ENCODE measurements at places on chromosomes 4 and X.

DNA sequence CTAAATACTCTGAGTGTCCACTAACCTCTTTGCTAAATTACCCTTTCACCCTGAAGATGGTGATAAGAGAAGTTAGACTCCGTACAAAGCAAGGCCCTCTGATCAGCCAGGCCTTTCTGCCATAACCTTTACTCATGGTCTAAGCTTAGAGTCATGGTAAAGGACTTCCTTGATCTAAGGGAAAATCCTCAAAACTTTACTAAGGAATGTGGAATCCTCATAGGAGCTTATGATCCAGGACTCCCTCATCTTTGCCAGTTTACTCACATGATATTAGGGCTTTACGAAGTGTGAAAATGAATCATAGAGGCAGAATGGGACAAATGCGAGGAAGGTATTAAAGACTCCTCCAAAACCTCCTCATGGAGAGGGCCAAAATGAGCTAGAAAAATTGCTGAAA lies 7.9 kb upstream of the FAM13A start:
- DNase-seq: no peak

DNA sequence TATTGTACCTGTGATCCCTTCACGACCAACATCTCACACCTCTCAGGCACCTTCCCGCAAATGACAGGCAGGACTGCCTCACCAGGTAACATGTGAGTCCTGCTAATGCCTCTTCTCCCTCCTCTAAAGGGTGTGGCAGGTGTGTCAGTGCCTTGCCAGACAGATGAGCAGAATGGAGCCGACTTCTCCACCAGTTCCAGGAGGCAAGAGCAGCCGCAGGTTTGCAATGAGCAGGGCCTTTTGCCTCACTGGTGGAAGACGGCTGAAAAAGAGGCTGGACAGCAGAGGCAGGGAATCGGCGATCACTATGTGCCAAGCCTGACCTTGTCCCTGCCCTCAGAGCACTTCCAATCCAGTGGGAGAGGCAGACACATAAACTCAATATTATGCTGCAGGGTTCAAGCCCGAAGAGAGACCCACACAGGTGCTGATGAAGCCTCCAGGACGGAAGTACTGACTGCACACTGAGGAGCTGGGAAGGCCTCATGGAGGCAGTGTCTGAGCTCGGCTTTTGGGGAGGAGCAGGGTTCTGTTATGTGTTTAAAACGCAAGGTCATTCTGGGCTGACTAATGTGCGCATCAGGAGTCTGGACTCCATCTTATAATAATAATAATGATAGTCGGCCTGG lies 57.9 kb downstream of the C4orf50 start:
- no peak for DNase-seq

- DNase-seq: no peak
Measured at GRCh38 chr4:113154281-113154680, 104.8 kb downstream of the ANK2 start.

DNA sequence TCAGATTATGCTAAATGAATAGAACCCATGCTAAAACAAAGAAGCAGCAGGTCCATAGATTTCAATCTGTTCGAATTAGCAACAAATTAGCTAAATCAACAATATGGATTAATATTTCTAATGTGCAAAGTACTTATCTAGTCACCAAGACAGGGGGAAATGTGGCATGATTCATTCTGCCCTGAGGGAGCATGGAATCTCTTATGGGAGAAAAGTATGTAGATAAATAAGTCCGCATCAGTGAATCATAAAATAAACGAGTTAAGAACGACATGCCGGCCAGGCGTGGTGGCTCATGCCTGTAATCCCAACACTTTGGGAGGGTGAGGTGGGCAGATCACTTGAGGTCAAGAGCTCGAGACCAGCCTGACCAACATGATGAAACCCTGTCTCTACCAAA lies 102.1 kb downstream of the ANOS1 start:
- DNase-seq: no peak

GRCh38 chrX:118507766-118508165 lies 12.2 kb downstream of the DOCK11 start:
- no peak for DNase-seq

- DNase-seq: no peak
Measured at GRCh38 chrX:133594156-133594555, 178.9 kb upstream of the GPC4 start.

GRCh38 chrX:118164138-118164537 lies 47.5 kb upstream of the KLHL13 start:
- no peak for DNase-seq

DNA sequence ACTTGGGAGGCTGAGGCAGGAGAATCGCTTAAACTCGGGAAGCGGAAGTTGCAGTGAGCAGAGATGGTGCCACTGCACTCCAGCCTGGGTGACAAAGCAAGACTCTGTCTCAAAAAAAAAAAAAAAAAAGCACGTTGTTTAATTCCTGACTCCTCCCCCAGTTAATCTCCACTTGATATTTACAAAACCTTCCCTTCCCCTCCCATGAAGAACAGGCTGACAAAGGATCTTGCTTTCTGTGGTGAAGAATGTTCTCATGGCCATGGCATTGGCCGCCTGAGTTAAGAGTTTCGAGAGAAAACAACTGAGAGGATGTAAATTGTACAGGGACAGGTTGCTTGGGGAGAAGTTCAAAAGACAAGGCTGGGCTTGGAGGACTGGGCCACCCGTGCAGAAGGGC lies 168.2 kb upstream of the BCOR start:
- no peak for DNase-seq

- peak; percentile 48 for DNase-seq
Measured at GRCh38 chrX:111098874-111099273, 2.9 kb downstream of the PAK3 start.

- no peak for DNase-seq
Measured at GRCh38 chrX:107880054-107880610, 54.5 kb downstream of the MID2 start.

GRCh38 chr4:8694226-8694625 lies 101.7 kb downstream of the CPZ start:
- DNase-seq: no peak

GRCh38 chr4:13777341-13777740 lies 149.8 kb upstream of the BOD1L1 start:
- no peak for DNase-seq

- no peak for DNase-seq
Measured at GRCh38 chr4:93747220-93747619, 81.3 kb upstream of the ATOH1 start.

DNA sequence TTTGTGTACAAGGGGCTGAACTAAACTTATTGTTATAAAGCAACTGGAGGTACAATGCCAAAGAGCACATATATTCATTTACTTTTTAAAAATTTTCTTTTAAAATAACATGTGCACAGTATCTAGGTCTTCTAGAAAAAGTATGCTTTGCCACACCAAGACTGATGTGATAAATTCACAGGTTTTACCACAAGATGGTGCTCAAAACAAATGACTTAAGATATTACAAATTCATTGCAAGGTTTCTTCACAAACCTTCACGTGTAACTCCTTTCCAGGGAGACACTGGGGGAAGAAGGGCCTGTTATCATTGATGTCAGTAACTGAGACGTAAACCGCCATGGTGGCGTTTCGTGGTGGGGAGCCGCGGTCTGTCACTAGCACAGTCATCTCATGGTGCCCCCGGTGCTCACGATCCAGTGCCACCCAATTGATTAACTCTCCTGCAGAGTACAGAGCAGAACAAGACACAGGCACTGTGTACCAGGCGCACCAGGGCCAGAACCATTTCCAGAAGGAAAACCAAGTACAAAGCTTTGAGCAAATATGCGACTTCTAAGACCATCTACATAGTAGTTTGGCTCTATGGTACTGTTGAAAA lies 162.2 kb downstream of the DCHS2 start:
- no peak for DNase-seq

DNA sequence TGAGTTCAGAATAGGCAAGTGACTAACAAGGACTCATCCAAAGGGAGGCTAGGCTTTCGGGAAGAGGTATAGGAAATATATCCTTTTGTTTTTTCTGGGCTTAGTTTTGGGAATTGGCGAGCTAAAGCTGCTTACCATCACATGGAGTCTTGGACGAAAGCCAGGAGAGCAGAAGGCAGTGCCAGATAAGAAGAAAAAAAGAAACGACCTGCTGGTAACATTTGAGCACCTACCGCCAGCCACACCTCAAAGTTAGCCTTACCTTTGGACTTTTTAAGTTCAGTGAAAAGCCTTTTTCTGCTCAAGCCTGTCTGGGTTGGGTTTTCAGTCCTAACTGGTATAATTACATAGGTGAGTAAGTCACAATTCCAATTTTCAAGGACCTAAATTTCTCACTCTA lies 85.1 kb upstream of the LCORL start:
- no peak for DNase-seq

GRCh38 chr4:168199260-168199957 lies 107.1 kb downstream of the ANXA10 start:
- no peak for DNase-seq

- DNase-seq: no peak
Measured at GRCh38 chrX:133677123-133678063, 262.1 kb upstream of the GPC4 start.

- no peak for DNase-seq
Measured at GRCh38 chr4:3218824-3219760, 29.9 kb upstream of the MSANTD1 start.

DNA sequence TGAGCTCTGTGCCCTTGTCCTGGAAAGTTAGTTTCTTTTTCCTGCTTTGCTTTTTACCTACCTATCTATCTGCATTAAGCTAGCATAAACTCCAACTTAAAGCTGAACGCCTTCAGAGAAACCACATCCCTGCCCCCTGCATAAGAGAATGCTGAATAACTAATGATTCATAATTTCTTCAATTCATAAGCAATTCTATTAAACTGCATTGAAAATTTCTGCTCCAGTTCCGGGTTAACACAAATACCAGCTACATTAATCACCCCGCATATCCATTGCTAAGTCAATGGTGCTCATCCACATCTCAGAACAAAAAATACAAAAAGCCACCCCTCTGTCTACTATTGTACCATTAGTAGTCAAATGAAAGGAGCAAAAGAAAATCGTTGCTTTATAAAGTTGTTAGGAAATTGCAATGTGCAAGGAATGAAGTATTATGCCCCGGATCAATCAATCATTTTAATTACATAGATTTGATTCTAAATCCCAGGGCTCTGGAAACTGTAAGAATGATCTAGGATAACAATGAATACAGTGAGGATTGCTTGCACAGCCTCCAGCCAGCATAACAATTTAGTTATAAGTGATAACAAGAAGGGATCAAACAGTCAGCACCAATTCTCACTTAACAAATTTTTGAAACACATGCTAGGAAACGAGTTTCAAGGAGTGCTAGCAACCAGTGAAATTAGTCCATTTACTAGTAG lies 106.8 kb downstream of the ELOVL6 start:
- DNase-seq: no peak

DNA sequence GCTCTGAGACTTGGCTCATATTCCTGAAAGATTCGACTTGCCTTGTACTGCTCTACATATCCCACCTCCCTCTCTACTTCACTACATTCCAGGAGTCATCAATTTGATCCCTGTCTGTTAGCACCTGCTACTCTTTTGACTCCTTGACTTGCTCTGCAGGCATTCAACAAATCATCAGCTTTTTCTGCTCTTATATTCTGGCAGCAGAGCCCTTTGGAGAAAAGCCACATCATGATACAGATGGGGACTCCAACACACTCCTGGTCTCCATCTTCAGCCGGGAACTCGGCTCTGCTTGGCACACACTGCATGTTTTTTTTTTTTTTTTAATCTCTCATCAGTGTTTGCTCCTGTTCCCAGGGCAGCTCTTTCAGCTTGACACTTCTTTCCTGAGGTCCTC lies 293.2 kb upstream of the LCORL start:
- no peak for DNase-seq

DNA sequence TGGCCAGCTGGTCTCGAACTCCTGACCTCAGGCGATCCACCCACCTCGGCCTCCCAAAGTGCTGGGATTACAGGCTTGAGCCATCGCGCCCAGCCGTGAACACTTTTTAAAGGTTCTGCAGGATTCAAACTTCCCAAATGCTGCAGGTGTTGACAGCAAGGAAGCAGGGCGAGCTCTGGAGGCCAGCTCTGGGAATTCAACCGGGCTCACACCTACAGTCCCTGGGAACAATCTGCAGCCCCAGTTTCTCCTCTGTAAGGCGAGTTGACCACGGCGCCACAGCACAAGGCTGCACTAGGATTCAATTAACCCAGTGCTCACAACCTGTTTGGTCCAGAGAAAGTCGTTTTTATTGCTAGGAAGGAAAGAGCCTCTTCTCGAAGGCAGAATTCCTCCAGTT lies 1.6 kb downstream of the MTNR1A start:
- DNase-seq: no peak

DNA sequence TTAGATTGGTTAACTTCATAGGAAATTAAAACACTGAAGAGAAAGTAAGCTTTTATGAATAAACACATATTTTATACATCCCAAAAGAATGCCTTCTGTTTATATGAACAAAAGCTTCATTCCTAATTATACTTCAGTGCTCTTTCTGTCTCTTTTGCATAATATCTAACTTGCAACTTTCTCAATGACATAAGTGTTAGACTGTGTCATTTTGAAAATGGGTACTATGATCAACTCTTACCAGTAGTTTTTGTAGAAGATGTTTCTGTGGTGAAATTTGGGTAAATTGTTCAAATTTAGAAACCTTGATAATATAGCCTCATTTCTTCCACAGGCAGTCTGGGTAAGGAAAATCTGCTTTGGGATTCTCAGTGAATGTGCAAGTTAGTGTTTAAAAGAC lies 991.4 kb downstream of the CCSER1 start:
- no peak for DNase-seq

DNA sequence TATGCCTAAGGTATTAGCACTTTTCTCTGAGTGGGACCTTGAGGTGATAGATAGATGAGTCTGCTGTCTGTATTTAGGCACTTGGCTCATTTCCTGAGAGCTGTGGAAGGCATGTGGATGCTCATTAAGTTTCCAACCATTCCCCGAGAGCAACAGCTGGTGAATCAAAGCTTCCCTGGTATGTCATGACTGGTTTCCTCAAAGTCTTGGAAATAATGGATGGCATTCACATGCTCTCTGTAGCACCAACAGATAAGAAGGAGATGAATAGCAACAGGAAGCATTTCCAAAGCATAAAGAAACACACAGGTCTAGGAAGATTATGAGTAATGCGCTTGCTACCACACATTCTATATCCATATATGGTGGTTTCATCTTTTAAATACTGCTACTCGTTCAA lies 118.3 kb upstream of the ETNPPL start:
- no peak for DNase-seq

DNA sequence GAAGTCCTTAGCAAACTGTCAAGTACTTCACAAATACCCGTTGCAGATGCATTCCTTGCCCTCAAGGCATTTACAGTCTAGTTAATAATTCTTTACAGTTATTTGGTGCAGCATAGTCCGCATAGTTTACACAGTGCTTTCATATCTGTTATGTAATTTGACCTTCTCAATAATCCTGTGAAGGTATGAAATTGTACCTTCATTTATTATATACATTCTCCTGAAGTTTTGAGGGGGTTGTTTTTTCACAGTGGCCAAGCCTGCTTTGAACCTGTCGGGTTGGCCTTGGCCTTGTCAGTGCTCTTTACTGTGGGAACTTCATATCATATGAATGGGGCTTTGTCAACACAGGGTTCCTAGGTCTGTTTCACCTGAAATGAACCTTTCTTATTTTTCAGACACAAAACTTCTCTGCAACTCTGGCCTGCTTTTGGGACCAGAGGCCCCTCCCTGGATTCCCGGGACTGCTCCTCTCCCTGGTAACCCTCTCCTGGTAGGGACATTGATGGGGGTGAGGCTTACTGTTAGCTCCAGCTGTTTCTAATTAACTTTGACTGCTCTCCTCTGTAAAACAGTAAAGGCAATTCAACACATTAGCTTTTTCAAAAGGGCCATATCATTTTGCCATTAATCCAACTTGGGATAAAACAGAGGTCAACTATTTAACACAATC lies 9.1 kb downstream of the IGFBP7 start:
- DNase-seq: no peak

- DNase-seq: no peak
Measured at GRCh38 chr4:2795300-2795892, 2.5 kb downstream of the SH3BP2 start.

- DNase-seq: no peak
Measured at GRCh38 chrX:111641969-111642368, 39.0 kb upstream of the ALG13 start.

All from stimulated activated CD4-positive, alpha-beta T cell treated with anti-CD3 and anti-CD28 coated beads, Interleukin-4, amount 100 ng/mL, for 48 hours (primary cell).